Suprapubic skin (tissue), 4 donors: ENCODE measurements at places on chromosomes 7 and 10.
A peak's percentile ranks its signal among the peaks of the same experiment; 100 is the strongest.

DNA sequence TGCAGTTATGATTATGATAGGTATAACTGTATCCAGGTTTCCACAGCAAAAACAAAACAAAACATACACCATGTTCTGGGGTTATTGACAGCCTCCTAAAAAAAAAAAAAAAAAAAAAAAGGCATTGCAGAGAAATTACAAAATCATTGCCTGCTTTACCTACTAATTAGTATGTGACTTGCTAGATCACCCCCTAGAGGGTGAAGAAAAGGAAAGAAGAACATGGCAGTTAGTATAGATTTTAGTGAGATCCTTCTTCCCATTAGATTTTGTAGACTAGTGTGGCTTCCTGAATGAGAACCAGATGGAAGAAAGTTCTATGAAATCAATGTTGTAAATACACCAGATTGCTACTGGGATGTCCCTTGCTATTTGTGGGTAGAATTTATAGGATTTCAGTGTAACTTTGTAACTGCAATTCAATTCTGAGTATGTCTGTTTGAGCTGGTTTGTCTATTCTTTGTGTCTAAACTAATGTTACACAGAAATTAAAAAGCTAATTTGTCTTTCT is 24.0 kb upstream of the AGBL3 start:
- no peak overlapping the region for H3K27ac ChIP-seq
- no peak overlapping the region for H3K4me3 ChIP-seq
- H3K4me1 ChIP-seq, result no peaks in the 10 kb centered on the region
- H3K36me3 ChIP-seq, result peaks cover 61% of the 10 kb centered on the region
- no peak for DNase-seq

DNA sequence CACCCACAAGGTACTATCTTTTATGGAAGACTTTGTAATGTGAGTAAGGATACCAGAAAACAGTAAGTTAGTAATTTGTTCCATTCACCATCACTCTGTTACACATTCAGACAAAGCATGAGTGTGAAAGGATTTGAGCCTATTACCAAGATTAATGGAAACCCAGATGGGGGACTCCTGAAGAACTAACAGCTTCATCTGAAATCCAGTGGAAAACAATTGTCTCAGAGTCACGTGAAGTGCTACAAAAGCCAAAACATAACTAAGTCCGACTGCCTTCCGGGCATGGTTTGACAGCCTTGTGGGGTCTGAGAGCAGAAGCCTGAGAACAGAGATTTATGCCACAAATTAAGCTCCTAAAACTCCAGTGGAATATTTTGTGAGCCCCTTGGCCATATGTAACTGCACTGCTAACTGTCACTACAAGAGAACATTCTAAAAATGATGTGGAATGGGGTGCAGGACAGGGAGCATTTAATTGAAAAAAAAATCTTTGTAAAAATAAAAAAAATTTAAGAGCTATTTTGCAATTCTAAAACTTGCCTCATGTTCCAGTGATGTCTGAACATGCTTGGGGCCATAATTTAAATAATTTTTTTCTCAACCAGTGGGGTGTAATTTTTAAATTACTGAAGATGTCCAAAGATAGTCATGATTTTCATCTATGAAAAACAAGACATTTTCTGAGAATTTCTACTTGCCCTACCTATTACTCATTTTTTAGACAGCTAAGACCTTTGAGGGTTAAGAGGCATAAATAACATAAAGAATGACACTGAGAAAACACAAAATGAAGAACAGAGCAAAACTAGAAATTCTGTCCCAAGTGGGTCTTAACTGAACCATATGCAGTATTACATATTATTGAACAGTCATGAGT is 555.0 kb downstream of the INHBA start:
- H3K27me3 ChIP-seq, result no peaks in the 10 kb centered on the region
- DNase-seq, result no peak
- peaks cover 19% of the 10 kb centered on the region for H3K4me1 ChIP-seq

DNA sequence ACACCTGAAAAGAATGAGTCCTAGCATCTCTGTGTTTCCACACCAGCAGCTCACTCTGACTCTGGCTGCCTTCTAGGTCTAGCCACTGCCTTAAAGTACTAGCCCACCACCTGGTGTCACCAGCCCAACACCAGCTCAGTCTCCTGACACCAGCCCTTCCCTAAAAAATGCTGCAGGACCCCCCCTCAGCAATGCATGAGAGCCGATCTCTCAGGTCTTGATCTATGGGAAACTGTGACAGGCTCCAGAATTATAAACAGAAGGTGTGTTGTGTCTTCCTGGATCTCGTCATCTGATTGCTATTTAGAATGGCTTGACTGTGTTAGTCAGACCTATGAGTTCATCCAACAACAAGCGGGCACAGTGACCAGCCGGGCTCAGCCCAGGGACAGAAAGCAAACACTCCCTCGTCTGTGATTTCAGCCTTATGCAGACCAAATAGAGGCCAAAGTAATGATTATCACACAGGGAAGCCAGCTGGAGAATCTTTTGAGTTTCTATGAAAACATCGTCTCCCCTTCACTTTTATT is 66.6 kb downstream of the CUBN start:
- H3K36me3 ChIP-seq, result no peaks in the 10 kb centered on the region
- H3K27me3 ChIP-seq, result no peaks in the 10 kb centered on the region
- peak overlapping the region; percentile 81 for H3K27ac ChIP-seq
- H3K4me3 ChIP-seq, result no peak overlapping the region

- no peak for DNase-seq
- no peak overlapping the region for H3K4me3 ChIP-seq
- H3K36me3 ChIP-seq, result peaks cover 59% of the 10 kb centered on the region
Observed at GRCh38 chr7:141664450-141664849, 37.5 kb downstream of the DENND11 start.

DNA sequence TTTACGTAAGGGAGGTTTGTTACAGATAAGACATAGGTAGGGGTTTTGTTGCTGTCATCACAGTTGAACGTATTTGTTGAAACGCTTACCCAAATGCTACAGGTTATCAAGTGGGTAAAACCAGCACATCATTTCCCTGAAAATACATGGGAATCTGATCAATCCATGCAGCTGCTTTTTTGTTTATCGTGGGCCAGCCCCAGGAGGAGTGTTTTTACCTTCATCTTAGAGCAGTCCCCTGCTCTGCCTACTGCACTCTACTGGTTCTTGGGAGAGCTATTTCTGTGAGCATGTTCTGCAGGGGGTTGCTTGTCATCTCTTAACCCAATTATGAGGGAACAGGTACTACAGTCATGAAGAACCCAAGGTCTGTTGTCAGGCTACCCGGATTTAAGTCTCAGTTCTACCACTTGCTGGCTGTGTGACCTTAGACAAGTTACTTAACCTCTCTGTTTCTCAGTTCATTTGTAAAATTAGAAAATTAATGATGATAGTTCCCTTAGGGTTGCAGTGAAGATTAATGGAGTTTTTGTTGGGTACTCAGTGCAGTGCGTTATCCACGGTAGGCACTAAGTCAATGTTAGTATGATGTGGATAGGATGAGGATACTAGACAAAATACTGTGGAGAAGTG is 15.0 kb downstream of the MTURN start:
- no peak for DNase-seq
- no peak overlapping the region for H3K4me3 ChIP-seq
- H3K36me3 ChIP-seq, result peaks cover 25% of the 10 kb centered on the region

DNA sequence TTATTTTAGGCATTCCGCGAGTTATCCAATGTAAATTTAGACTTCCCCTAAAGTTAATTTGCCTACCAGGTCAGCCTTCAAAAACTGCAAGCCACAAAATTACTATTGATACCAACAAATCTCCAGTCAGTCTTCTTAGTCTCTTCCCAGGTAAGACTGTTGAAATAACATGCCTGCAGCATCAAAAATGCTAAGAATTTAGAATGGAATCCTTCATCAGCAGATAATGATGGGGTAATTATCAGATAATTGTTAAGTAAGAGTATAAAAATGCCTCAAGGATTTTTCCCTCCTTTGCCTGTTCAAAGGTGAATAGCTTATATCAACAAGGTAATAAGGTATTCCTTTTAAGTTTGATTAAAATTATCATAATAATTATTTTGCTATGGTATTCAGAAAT is 228.5 kb downstream of the BBS9 start:
- no peaks in the 10 kb centered on the region for H3K36me3 ChIP-seq
- H3K27me3 ChIP-seq, result no peaks in the 10 kb centered on the region
- no peaks in the 10 kb centered on the region for H3K4me1 ChIP-seq
- H3K4me3 ChIP-seq, result no peak overlapping the region
- DNase-seq, result no peak
